ENCODE measurements at places on chromosomes 3 and 15. TPM values are rescaled to one million over a fixed set of nuclear protein-coding genes. Genes with fewer than 3 reads are reported as not detected.

- DNase-seq = no peak
These were observed 15.6 kb downstream of the EEFSEC start for GRCh38 chr3:128168836-128169235.

- no peak for DNase-seq
These were observed 2.2 kb upstream of the PRKCD start for GRCh38 chr3:53158765-53159155.

GRCh38 chr15:80275961-80276360 lies 23.9 kb upstream of the CTXND1 start:
- no peak for DNase-seq

GRCh38 chr3:4900298-4900697 lies 78.9 kb upstream of the BHLHE40 start:
- no peak for DNase-seq

DNA sequence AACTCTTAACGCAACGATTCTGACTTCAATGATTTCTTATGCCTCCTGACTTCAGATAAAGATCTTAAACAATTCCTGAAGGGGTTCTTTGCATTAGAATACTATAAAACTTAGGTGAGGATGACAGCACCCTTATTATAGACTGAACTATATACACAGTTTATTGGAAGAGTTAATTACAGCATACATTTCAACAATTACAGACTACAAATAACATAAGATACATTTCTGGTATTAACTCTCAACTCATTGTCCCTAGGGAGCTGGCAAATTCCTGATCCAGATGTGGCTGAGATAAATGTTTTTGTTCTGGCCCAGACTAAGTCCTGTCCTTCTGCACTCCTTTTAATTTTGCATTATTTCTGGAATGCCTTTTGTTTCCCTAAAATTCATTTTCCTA lies 155.5 kb upstream of the TMC3 start:
- no peak for DNase-seq

DNA sequence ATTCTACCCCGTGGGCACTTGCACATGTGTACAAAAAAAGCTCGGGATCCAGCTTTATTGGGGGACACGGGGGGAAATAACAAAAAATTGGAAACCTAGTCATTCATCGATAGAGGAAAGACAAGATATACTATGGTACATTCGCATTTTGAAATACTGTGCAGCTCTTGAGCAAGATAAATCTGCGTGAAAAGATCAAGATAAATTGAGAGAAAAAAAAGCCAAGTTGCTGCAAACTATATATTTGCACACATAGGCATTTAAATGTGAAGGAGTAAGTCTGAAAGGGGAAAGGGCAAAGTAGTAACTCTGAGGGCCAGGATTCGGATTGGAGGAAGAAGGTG lies 620 bp upstream of the UBR1 start:
- no peak for DNase-seq

DNA sequence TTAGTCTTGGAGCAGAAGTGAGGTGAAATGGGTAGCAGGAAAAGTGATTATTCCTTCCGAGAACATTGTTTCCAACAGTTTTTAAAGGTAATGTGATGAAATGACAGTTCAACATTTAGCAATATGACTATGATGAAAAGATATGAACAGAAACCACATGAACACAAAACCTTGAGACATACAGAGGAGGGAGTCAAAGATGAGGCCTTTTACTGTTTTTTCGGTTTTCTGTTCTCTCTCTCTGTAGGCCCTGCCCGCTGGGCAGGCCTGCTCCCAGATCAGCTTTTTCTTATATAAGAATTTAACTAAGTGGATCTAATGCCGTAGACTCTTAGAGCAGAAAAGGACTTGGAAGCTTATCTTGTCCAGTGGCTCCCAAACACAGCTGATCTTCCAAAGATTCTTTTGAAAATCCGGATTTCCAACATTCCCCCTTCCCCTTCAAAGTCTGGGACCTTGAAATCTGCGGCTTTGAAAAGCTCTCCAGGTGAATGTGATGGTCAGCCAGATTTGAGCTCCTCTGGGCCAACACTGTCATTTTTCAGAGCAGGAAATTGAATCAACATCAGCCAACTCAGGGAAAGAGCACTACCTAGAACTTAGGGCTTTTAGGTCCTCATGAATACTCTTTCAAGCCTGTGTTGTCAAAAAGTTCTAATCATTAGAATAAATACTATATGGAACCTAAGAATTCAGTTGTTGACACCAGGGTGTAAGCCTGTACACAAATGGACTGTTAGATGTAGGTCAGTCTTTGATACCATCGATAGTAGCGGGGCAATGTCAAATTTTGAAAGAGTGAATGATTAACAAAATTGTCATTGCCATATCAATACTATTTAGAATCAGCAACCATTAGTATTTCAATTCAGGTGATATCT lies 372.7 kb downstream of the SHQ1 start:
- no peak for DNase-seq

DNA sequence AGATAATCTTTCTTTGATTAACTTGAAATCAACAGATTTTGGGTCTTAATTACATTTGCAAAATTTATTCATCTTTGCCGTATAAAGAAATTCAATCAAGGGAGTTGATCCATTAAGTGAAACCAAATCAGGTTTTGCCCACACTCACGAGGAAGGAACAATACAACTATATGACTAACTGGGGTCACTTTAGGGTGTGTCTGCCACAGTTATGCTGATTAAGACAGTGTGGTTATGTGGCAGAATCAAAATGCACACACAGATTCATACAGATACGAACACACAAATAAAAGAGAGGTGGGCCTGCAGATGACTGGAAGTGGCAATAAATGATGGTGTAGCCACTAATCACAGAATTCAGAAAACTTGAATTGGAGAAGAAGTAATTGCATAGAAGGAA lies 543.5 kb downstream of the GABRG3 start:
- DNase-seq = no peak

DNA sequence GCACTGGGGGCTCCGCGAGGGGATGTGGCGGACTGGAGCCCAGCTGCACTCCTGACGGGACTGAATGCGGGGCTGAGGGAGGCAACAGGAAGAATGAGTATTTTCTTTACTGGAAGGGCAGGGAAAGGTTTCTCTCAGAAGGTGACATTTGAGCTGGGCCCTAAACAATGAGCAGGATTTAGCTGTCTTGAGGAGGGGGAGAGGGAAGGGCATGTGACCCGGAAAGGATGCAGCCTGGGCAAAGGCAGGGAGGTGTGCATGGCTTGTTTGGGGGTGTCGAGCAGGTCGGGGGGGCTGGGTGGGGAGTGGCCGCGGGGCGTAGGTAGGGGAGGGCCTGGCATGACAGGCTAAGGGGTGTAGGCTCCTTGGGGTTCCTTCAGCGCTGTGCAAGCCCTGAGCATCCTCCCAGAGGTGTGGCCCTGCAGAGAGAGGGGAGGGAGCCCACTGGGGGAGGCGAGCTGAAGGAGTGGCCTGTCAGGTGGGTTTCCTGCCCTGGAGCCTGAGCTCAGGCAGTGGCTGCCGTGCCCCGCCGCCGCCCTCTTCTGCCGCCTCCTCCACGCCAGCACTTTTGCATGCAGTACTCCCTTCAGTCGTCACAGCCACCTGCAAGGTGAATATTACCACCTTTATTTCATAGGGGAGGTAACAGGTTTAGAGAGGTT lies 17.2 kb upstream of the ANKDD1A start:
- DNase-seq = peak; percentile 82

DNA sequence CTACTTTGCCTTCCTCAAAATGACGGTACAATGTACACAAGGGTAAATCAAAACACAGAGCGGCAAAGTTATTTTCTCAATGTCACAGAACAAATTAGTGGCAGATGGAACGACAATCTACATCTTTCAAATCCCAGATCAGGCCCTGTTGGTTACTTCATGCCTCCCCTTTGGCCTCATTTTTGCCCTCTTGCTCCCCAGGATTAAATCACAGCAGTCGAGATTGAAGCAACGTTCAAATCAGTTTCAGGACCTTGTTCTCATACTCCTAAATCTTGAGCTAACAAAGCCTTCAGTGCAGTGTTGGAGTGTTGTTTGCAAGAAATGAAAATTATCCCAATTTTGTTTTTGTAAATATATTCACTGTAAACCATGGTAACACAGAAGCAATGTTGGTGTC lies 91.4 kb downstream of the FBN1 start:
- DNase-seq = no peak

The WDR93 gene
- not detected for total RNA-seq

The LEKR1 gene
- total RNA-seq = not detected

The SHC4 gene
- 0.21 TPM for total RNA-seq

The CD80 gene
- not detected for total RNA-seq

The CP gene
- 2.8 TPM for total RNA-seq

The GALK2 gene
- total RNA-seq = 13.3 TPM
